ENCODE measurements at places on chromosomes 3 and 15.

GRCh38 chr15:66456211-66456610 is 41.4 kb downstream of the SNAPC5 start:
- DNase-seq, result no peak

DNA sequence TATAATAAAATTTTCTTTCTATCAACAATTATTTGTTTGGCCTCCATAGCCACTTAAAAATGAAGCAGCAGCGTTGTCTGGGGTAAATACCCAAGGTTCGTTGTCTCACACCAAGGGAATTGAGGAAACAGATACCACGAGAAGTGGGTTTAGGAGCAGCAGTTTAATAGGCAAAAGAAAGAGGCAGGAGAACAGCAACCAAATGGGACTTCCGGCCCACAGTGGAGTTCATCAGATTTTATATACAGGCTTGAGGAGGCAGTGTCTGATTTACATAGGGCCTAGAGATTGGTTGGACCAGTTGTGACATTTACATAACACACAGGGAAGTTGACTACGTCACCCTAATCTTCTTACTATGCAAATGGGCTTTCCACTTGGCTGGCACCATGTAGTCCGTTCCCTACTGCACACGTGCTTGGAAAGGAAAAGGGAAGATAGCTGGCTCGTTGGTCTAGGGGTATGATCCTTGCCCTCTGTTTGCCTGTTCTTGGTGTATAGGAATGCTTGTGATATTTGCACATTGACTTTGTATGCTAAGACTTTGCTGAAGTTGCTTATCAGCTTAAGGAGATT is 61.5 kb upstream of the SETMAR start:
- no peak for DNase-seq

DNA sequence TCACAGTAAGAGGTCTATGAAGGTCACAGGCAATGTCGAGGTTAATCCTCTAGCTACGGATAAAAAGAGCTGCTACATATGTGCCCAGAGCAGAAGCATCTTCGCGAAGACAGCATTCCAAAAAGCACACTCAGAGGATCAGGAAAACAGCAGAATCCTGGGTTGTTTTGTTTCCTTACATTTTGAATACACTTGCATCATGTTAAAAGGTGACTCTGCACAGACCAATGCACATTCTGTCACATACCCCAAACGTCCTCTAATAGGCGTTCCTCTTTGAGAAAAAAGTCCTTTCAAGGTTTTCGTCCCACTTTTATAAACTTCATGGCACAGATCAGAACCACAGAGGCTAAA is 52.7 kb downstream of the VGLL4 start:
- DNase-seq, result no peak

GRCh38 chr3:132435911-132436425 is 18.7 kb downstream of the DNAJC13 start:
- DNase-seq, result no peak

GRCh38 chr3:153339065-153339464 is 177.0 kb downstream of the RAP2B start:
- DNase-seq, result no peak

GRCh38 chr3:18295171-18295920 is 129.8 kb downstream of the SATB1 start:
- no peak for DNase-seq

DNA sequence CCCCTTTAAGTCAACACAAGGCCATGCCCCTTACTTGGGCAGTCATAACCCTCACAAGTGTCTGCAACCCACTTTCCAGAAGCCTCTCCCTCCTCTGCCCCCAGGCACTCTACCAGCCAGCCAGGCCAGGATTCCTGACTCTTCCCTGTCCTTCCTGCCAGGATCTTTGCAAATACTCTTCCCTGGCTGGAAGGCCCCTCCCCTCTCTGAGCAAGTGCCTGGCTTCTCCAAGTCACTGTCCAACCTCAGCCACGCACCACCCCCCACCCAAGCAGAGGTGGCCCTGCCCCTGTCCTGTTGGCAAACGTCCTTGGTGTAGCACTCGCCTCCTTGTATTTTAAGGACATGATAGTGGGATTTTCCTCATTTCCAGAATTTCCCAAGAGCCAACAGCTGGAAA is 54.7 kb upstream of the USP3 start:
- no peak for DNase-seq

DNA sequence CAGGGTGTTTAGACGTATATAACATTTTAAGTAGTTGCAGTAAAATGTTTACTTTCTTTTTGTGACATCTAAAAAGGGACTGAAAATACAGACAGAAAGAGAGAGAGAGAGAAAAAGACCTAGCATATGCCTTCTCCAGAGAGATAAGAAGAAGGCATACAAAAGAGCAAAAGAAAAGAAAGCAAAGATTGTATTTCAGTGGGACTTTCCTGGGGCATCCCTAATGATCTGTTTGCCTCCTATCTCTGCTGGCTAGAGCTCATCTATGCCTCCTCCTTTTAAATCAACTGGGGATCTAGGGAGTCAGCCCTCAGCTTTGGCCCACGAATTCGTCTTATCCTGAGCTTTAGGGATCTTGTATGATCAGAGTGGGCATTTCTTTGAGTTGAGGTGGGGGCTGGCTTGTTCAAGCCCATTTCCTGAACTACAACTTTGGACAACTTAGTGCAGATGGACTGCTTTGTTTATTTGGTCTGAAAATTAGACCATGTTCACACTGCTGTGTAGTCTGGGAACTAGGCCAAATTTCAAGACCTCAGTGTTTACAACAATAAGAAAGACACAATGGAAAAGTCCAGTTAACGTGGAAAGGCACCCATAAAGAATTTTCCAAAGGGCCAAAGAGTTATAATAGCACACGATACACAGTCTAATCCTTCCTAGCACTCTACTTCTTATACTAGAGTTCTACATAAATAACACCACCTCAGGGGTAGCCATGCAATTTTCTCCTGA is 61.0 kb downstream of the ATP8B4 start:
- no peak for DNase-seq

- no peak for DNase-seq
Measured at GRCh38 chr3:66149269-66149668, 71.5 kb upstream of the SLC25A26 start.

DNA sequence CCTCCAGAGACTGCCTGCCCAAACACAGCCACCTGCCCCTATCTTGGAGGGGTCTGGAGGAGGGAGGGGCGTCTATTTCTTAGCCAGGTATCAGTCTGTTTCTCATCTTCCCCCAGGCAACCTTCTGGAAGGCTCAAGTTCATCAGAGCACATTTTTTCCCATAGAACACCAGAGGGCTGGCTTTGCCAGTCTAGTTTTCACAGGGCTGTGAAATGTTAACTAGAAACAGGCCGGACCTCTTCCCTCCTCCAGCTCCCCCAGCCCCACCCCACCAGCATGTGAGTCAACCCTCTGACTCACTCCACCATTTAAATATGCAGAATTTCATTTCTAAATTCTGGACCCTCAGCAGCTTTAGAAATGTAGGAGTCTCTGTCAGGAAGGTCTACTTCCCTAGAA is 66.9 kb downstream of the SLCO2A1 start:
- DNase-seq, result no peak

DNA sequence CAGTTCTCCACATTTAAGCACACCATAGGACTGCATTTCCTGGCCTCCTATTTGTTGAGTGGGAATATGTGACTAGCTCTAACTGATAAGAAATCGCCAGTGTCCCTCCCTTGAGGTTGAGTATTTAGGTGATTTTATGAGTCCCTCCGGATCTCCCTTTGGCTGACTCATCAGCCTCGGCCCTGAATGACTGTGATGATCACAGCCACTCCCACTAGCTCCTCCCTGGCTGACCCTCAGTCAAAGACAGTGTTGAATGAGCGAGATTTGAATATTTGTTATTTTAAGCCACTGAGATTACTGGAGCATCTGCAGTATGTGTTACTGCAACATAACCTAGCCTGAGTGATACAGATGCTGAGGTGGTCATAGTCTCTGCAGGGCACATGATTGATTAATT is 515.3 kb downstream of the EPHB1 start:
- DNase-seq, result no peak

GRCh38 chr3:197017003-197017402 is 12.6 kb downstream of the MELTF start:
- DNase-seq, result no peak

- no peak for DNase-seq
Measured at GRCh38 chr3:126167566-126167965, 12.8 kb downstream of the ALDH1L1 start.

DNA sequence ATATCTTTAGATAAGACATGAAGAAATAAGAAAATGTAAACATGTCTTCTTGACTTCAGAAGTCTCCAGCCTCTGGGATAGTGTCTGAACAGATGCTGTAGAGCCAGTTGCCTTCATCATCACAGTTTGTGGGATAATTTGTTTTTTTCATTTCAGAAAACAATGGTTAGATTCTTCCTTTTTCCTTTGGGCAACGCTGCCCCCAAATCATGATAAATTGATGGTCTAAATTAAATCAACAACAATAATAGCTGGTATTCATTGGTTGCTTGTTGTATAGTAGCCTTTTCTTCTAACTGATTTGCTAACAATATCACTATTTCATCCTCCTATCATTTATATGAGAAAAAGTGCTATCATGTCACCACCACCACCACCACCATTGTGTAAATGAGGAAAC is 12.6 kb upstream of the SHQ1 start:
- no peak for DNase-seq

DNA sequence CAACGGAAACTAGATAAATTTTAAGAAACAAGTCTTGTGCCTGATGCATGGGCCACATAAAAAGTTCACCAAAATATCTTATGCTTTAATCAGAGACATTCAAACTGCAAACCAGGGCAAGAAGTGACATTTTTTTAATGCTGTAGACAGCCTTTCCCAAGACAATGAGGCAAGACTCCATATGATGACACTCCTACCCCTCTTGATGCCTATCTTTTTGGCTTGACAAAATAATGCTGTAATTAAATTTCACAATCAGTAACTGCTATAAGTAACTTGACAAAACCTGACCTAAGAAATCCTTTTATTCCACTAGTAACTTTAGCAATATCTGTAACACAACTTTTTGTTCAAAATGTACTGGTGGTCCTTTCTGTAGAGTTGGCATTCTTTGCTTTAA is 48.7 kb downstream of the ECT2 start:
- DNase-seq, result no peak

Measured in activated CD8-positive, alpha-beta memory T cell treated with anti-CD3 and anti-CD28 coated beads for 1 hour (primary cell).